ENCODE measurements at places on chromosomes 5 and 9.
A peak's percentile ranks its signal among the peaks of the same experiment; 100 is the strongest.

- no peak for DNase-seq
These were observed at the start of gene UGT3A2 for GRCh38 chr5:36066540-36067210. TSS of gene UGT3A2 (minus strand) at chr5:36066882. CDS start at chr5:36066789, 93 bp downstream.

GRCh38 chr5:66966439-66966838 is 230.2 kb downstream of the CD180 start:
- no peak for DNase-seq

DNA sequence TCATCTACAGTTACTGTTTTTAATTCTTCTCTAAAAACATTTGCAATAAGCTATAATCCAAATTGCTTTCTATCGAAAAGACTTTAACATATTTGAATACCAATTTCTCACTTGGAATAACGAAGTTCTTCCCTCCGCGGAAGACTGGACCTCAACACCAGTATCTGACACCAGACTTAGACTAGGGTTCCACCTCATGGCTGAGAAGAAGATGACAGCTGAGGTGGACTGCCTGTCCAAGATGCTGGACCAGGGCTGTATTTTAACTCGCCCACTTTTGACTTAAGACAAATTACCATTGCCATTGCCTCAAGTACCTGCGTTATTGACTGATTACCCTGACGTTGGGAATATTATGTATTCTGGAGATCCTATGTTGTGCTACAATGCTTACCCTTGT is 34.1 kb downstream of the ZMAT2 start:
- DNase-seq: no peak

GRCh38 chr9:126327006-126327713 is 531 bp downstream of the MVB12B start:
- DNase-seq: no peak

DNA sequence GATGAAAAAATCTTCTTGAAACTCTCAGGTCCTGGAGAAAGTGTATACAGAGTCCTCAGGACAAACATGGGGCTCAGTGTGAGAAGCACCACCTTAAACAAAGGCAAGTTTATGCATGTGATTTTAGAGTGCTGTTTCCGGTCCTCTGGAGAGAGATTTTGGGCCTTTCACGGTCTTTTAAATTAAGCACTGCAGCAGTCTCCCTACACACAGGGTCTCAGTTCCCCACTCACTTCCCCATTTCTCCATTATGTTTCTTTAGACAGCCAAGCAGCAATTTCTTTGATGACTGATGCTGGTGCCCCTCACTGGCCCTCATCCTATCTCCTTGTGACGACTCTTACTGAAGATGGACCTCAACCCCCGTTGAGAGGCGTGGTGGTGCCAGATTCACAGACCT is 220.2 kb upstream of the CLINT1 start:
- DNase-seq: no peak

- DNase-seq: no peak
These were observed 49.4 kb upstream of the ORM1 start for GRCh38 chr9:114273461-114273881.

DNA sequence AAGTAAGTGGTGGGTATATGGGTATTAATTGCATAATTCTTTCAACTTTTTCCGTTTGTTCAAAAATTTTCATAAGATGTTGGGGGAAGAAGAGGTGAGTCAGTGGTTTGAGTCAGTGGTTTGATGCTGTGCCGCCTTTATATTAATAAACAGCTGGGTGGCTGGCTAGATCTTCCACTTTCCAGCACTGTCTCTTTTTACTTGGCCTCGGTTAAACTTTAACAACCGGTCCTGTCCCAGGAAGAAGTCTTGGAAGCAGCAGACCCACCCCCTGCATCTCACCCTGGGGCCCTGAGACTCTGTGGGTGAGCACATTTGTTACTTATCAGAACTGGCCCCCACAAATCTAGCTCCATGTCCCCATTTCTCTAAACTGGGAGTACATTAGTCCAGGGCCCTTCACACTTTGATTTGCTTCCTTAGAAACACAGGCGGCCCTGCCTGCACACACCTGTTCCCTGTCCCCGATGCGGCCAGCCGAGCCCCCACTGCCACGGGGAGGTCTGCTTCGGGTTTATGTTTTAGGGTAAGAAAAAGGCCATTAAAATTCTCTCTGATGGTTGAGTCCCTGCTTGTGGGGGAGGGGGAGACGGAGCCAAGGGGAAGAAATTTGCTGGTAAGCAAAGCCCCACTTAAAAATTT is 90.7 kb downstream of the PTCH1 start:
- no peak for DNase-seq

DNA sequence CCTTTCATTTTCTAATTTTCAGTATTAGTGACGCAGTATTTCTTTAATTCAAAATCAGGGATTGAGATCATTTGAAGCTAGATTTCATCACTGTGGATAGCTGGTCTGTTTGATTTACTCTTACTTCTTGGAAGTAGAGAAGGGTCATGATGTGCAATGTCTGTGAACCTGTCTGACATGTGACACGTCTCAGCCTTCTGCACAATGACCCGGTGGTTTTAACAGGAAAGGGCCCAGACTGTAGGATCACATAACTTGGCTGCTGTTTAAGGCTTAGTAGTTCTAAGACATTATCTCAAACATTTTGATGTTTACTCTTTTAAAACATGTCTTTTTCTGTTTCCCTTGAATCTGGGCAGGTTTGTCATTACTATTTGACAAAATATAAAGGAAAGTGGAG is 823.3 kb upstream of the NUDT12 start:
- no peak for DNase-seq

GRCh38 chr9:38408719-38409118 is 15.5 kb downstream of the IGFBPL1 start:
- no peak for DNase-seq

- no peak for DNase-seq
These were observed 15.4 kb downstream of the SERINC5 start for GRCh38 chr5:80240368-80240986.

DNA sequence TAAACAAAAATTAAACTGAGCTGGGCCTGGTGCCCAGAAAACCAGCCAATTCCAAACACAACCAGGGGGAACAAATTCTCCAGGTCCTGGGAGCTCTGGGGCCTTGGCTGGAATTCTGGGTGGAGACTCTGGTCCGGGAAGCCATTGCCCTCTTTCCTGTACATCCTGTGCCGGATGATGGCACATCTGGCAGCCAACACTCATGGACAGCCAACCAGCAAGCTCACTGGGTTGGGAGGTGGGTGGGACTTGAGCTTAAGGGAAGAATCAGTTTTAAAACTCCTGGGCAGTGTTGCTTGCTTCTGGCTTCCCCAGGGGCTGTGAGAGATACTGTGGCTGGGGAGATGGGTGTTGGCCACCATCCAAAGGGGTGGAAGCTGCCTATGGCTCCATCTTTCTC is 56.1 kb downstream of the PCDH1 start:
- DNase-seq: no peak

GRCh38 chr5:115456539-115457040 is 88.0 kb downstream of the FEM1C start:
- no peak for DNase-seq

GRCh38 chr5:170057311-170057710 is 48.4 kb upstream of the FOXI1 start:
- no peak for DNase-seq

DNA sequence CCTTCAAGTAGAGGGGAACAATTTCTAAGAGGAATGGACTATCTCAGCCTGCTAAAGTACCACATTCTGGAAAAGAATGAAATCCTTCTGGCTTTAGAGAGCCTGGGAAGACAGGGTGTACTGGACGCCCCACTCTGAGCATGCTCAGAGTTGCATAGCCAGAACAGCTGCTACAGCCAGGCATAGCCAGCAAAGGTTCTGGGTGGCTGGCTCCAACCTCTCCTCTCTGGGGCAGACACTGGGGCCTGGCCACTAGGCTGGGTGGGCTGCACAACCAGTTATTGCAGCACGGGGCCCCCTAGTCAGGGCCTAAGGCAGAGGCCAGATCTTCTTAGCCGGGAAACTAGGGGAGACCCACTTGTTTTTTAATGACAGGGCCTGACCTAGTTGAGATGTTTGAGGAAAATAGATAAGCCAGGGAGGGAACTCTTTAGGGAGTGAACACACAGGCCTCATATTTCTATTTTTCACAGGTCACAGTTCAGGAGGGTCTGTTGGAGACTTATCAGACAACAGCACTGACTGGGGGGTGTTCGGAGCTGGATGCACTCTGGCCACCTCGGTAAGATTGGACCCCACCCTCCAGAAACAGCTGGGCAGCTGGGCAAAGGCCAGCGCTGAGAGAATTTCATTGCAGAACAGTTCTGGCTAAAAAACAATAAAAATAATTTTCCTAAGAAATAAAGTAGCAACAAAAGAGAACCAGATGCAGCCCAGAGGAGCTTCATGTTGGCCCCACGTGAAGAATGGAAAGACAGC is 142.9 kb downstream of the LPAR1 start:
- DNase-seq: no peak

DNA sequence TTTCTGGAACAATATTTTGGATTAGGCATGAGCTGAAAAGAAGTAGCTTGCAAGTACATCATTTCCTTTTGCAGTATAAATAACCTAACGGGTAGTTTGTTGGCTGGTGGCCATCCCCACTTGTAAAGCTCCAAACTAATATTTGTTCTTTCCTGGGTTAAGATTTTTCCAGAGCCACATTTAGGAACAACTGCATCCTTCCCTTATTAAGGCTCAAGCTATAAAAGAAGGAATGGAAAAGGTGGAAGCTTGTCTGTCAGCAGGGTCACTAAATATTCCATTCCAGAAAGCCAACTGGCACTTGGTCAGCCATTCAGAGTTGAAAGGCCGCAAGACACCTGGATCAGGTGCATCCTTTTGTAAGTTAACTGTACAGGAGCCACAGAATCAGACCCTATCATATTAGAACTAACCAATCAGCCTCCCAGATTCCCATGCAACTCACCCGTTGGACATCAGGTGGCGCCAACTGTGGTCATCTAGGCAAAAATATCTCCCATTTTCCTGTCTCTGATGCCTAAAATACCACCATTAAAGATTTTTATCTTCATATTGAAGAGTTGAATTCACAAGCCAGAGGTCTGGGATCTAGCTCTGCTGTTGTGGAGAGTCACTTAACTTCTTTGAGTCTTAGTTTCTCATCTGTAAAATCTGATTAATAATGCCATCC is 82.9 kb downstream of the PTCD2 start:
- peak; percentile 30 for DNase-seq

DNA sequence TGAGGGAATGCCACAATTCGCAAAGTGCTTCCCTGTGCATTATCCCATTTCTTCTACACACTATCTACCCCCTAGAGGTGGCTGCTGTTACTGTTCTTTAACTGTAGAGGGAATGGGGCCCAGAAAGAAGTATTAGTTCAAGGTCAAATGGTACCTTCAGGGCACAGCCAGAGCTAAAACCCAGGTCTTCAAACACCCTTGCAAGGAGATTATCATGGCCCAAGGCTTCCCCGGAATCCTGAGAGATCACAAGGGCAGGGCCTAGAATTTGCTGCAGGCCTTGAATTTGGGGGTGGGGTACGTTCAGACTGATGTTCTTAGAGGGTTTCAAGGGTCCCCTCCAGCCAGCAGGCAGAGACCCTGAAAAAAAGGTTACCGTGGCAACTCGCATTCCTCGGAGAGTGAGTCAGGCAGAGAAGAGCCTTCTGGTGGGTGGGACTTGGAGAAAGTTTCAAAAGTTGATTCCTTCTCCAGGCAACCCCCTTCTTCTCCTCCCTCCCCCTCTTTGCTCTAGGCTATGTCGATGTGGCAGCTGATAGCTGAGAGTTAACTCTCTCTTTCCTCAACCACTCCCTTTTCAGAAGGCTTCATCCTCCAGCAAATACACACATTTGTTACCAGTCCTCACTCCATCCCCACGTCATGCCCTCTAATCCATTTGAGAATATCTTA is 1.9 kb downstream of the SPARC start:
- DNase-seq: no peak

- DNase-seq: no peak
These were observed 61.8 kb upstream of the ACO1 start for GRCh38 chr9:32322622-32323021.

DNA sequence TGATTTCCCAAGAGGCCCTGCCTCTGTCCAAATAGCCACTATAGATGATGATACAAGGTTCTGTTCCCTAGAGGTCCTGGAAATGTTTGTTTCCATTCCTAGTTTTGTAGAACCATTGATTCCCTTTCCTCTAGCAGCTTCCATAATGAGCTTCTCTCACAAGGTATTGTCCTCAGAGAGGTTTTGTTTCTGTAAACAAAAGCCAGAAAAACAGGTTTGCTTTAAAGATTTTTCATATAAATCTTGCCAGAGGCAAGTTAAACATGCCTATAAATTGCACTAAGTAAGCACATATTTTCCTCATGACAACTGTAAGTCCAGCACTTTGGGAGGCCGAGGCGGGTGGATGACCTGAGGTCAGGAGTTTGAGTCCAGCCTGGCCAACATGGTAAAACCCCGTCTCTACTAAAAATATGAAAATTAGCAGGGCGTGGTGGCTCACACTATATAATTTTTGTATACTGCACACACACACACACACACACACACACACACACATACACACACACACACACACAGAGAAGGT is 1787.7 kb downstream of the EFNA5 start:
- no peak for DNase-seq

GRCh38 chr9:130531670-130532069 is 47.7 kb upstream of the FUBP3 start:
- no peak for DNase-seq

- peak; percentile 77 for DNase-seq
These were observed 123.3 kb upstream of the ELL2 start for GRCh38 chr5:96084874-96085506.

DNA sequence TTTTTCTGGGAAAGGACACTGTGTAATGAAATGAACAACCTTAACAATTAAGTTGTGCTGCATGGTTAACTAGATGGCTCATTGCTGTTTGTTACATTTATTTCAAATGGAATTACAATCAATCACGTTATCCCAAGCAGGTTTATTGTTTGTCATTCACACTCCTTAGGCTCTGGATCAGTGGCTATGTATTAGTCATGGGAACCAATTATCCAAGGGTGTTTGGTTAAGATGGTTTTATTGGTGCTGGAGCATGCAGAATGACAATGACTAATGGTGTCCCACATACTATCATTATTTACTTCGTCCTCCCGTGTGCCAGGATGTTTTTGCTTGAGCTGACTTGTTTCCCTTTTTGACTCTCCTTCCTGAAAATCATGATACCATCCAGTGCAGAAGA is 10.6 kb upstream of the TRPC7 start:
- no peak for DNase-seq

DNA sequence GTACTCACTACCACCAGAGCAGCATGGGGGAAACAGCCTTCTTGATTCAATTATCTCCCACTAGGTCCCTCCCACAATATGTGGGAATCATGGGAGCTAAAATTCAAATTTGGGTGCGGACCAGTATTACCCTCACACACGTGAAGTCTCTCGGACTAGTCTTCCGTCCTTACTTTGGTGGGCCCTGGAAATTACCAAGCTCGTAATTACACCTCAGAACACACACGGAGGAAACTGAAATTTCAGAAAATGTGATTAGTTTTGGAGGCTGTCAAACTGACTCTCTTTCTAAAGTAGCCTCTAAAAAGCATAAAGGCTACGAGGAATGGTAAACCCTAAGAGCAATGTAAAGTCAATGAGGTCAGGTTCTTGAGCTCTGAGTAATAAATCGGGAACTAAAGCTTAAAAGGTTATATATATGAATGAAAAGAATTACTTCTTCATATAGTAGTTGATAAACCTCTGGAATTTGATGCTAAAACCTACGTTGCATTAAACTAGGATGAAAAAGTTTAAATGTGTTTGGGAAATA is 842 bp upstream of the FEM1C start:
- DNase-seq: no peak

- DNase-seq: no peak
These were observed 66.9 kb downstream of the ZCCHC7 start for GRCh38 chr9:37187292-37187691.
